ENCODE measurements at places on chromosomes 12 and 14.
A peak's percentile ranks its signal among the peaks of the same experiment; 100 is the strongest.

DNA sequence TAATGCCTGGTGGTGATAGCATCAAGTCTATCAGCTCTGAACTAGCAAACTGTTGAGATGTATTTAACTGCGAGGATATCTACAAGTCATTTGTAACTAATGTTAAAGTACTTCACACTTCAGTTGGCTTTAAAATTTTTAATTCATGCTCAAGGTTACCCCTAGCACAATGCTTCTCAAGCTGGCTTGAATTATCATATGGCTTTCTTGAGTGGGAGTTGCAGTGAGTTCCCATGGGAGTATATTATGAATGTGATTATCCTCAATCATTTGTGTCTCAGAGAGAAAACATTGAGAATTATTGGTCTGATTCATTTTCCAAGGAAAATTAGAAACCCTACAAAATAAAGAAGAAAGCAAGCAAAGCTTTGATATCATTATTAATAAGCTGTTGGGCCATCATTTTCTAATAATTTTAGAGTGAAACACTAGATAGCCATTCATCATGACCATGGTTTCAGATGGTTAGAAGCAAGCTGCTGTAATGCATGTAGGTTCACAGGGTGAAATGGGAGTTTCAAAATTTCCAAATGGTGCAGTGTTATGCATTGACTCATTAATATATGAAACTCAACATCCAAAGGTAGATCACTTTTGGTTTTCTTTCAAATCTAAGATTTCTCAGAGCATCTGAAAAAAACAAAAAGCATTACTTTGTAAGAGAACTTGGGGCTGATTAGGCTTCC, 11.8 kb upstream of the KRAS start:
- DNase-seq: no peak

GRCh38 chr12:53048780-53049401, 974 bp upstream of the TNS2 start:
- no peak for DNase-seq

- DNase-seq: peak; percentile 48
Observed at GRCh38 chr12:14845350-14845750, 2.0 kb upstream of the ART4 start.

DNA sequence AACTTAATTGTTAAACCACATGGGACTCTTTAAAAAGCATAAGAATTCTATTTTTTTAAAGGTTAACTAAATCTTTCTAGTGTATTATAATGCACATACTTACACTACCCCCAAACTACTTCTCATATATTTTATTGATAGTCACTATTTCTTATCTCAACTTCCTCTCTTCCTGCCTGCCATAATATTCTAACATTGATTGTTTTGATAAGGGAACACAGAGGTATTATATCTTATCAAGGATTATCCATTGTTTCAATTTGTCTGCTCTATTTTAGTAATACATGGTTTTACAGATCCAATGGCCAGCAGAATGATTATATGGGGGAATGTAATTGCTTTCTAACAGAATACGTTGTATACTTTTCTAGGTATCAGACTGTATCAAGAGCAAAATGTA, 98.9 kb downstream of the EPS8 start:
- no peak for DNase-seq

DNA sequence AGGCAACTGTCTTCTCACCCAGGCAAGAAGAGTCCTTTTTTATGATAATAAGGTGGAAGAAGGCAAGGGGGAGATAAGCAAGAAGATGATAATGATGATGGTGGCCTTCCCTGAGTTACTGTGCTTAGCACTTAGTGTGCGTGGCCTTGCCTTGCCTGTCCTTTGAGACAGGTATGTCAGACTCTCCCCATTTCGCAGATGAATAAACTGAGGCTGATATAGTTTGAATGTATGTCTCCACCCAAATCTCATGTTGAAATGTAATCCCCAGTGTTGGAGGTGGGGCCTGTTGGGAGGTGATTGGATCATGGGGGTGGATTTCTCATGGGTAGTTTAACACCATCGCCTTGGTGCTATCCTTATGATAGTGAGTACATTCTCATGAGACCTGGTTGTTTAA, 8.6 kb upstream of the OAS3 start:
- no peak for DNase-seq

Measured in AG04450 (cell line).